GOT3 (cell line): ENCODE measurements at places on chromosomes 16 and 17.

GRCh38 chr16:10552998-10553491 is 27.4 kb downstream of the EMP2 start:
- no peak for DNase-seq

GRCh38 chr16:74862743-74863244 is 88.2 kb upstream of the FA2H start:
- no peak for DNase-seq

- no peak for DNase-seq
Observed at GRCh38 chr16:24853830-24854229, 8.1 kb downstream of the SLC5A11 start.

- DNase-seq: no peak
Observed at GRCh38 chr17:55274355-55275255, 9.8 kb downstream of the HLF start.

DNA sequence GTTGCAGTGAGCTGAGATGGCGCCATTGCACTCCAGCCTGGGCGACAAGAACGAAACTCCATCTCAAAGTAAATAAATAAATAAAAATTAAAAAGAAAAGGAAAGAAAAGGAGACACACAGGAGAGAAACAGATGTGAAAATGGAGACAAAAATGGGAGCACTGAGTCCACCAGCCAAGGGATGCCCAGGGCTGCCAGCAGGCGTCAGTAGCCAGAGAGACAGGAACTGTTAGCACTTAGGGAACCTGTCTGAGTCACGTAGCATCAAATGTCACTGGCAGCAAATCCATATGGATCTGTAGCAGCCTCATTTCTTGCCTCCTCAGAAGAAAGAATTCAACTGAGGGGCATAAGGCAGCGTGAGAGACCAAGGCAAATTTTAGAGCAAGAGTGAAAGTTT is 79.7 kb downstream of the CYLD start:
- no peak for DNase-seq

- no peak for DNase-seq
Observed at GRCh38 chr16:48542020-48542473, 67.9 kb downstream of the N4BP1 start.

GRCh38 chr17:44354582-44355561 is 8.8 kb downstream of the FAM171A2 start:
- no peak for DNase-seq

DNA sequence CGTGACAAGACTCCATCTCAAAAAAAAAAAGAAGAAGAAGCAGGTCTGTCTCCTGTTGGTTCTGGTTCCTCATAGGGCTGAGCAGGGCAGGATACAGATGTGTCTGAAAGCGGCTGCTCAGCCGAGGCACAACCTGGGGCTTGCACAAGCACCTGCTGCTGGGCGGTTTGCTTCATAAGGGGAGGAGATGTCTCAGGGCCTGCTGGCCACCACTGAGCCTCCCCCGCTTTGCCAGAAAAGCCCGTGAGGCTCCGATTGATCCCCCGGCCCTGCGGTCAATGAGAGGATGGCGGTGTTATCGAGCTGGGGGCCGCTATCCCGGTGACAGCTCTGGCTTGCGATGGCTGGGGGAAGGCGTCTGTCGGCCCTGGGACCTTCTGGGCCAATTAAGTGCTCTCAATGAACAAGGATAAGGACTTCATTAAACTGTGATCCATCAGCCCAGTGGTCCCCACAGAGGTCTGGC is 162.0 kb downstream of the SDK2 start:
- no peak for DNase-seq

DNA sequence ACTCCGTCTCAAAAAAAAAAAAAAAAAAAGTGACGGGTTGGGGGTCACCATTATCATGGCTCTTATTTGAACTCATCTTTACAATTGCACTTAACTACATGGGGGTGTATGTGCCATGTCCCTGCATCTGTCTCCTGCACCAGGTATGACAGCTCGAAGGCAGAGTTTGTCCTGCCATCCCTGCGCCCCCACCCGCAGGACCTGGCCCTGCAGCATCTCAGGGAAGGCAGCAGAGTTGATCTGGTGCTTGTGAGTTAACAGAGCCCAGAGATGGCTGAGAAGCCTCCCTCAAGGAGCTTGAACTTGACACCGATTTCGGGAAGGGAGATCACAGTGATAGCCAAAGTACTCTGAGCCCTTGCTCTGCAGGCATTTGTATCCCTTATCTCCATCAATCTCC is 44.8 kb downstream of the C16orf82 start:
- DNase-seq: no peak

DNA sequence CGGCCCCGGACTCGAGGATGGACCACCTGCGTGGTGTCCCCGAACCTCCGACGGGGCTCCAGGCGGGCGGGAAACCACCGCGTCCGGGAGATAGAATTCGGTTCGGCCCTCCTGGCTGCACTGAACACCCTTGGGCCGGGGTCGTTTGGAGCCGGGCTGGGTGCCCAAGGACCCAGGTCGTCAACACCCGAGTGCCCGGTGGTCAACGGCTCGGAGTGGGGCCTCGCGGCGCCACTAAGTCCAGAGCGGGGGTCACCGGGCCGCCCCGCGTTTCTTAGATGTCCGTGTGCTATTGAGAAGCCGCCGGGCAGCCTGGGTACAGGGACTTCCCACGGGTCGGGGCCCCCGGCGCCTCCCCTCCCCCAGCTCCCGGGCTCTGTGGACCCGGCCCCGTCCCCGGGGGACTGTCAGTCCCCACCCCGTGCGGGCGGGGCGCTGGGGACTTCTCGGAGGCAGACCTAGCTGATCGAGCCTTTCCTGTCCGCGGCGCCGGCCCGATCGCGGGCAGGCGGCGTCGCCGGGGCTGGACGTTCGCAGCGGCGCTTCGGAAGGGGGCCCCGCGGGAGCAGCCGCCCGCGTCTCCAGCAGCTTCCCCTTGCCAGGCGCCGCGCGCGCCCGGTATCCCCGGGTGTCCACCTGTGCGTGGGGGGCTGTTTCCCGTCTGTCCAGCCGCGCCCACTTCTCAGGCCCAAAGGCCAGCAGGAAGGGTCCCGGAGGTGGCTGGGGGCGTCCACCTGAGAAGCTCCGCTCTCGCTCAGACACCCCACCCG is 655 bp upstream of the NPTX1 start:
- no peak for DNase-seq
